ENCODE measurements at places on chromosomes 1 and 21.

DNA sequence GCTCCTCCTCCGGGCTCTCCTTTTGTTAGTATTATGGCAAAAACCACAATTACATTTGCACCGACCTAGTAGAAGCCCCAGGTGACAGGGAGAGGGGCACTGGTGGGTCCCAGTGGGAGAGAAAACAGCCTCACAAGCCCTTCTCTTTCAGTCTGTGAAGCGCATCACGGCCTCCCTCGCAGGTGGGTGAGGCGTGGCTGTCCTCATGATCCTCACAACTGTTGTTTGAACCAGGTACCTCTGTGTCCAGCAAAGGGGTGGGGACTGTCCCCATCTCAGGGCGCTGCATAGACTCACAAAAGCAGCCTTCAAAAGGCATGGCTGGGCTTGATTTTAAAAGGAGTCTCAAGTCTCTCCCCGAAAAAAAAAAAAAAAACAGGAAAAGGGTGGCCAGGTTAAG is 7.9 kb upstream of the C2CD2 start:
- DNase-seq: no peak

DNA sequence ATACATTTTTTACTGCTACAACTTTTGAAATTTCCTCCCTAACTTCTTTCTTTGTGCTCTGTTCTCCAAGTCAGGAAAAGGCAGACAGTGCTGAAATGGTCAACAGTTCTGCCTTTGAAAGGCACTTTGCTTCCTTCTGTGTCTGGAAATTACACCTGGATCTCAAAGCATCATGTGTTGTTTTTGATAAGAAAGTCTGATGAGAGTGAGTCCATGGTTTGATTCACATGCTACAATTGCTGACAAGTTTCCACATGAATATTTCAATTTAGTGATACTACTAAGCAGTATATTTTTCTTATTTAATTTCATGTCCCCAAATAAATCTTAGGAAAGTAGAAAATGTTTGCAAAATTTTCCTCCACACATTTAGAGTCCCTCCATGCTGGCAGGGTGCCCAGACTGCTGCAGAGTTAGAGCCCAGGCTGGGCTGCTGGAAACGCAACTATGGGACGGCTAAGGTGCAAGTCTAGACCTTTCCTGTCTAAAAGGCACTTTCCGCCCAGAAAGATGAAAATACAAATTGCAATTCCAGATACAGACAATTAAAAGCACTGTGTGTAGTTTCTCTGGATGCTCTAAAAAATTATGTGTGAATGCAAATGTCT is 96.6 kb upstream of the RUNX1 start:
- no peak for DNase-seq

- DNase-seq: no peak
Observed at GRCh38 chr1:116377541-116378529, 4.8 kb downstream of the ATP1A1 start.

GRCh38 chr1:182622901-182623528 is 18.8 kb upstream of the RGS16 start:
- no peak for DNase-seq

DNA sequence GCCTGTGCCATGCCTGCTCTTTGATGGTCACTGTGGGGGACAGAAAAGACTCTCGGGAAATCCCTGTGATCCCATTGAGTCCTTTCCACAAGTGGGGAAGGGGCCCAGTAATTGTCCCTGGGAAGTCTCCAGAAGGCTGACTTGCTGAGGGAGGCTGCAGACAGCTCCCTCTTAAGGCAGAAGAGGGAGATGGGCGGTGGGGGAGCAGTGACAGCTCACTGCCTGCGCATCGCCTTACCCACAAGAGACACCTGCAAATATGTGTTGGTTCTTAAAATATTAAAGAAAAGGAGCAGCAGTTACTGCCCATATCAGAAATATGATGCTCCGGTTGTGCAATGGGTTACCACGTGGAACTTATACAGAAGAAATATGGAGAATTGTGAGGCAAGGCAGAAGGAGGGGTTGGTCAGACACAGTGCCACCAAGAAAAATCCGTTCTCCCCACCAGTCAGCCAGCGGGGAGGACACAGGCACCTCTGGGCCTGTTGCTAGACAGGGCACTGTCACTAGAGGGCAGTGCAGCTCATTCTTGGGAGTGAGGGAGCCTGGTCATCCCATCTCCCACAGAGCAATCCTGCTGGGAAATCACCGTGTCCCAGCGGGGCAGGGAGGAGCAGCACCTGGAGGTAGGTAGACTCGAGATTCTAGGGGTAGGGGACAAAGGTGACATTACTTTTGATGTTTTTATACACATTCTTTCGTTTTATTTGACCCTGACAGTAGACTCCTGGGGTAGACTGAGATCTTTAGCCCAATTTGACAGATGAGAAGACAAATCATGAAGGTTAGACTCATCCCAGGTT is 6.9 kb upstream of the CAMK1G start:
- peak; percentile 38 for DNase-seq

- DNase-seq: no peak
Observed at GRCh38 chr1:44423591-44424537, 18.8 kb downstream of the RNF220 start.

DNA sequence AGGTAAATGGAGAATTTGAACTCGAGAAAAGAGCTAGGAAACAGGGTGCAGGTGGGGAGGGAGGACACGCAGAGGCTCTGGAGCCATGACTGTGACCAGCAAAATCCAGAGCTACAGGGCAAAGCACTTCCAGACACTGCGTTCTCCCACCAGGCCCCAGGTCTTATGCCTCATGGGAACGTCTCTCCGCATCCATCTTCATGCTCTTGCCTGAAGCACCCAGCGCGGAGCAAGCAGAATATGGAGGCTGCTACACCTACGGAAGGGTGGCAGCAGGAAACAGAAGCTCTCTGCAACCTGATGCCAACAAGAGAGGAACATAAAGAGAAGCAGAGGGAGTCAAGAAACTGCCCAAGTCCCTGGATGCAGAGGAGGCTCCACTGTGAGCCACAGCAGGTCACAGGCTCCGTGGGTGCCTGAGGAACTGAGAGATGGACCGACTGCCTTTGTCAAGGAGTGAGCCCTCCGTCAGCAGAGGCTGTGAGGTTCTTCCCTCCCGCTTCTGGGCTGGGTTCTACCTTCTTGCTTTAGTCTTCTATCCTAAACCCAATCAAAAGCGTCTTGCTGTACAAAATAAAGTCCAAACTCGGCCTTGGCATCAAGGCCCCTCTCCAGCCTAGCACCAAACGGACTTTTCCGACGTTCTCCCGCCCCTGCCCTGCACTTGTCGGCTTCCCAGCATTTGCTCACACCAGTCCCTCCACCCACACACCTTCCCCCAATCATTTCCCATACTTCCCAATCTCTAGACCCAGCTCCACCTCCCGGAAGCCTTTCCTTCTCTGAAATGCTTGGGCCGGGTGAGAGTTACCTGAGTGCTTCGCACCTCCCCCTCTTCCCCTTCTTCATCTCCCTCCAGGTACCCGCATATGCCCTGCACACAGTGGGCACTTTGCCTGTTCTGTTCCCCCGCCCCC is 930 bp downstream of the DHCR24 start:
- no peak for DNase-seq

- DNase-seq: no peak
Observed at GRCh38 chr1:118963456-118964430, 24.4 kb downstream of the TBX15 start.

DNA sequence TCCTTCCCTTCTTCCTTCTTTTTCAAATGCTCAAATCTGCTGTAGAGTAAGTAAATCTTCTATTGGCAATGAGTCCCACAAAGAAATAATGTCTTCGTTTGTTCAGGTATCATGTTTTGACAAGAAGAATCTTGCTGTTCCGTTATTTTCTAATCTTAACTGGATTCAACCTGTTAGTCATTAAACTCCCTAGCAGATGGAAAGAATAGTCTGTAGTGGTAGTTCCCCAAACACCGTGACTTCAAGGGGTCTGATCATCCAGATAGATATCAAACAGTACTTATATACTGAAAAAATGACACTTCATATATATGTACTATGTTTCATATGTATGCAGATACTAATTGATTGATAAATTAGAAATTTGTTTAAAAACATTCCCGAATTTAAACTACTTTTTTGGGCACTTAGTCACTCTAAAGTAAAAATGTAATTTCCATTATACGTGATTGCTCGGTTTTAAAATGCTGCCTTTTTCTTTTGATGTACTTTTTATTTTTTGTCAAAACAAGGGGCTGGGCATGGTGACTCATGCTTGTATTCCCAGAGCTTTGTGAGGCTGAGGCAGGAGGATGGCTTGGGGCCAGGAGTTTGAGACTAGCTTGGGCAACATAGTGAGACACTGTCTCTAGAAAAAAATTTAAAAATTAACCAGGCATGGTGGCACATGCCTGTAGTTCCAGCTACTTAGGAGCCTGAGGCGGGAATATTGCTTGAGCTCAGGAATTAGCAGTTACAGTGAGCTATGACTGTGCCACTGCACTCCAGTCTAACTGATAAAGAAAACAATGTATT is 335.7 kb upstream of the SNX7 start:
- no peak for DNase-seq

DNA sequence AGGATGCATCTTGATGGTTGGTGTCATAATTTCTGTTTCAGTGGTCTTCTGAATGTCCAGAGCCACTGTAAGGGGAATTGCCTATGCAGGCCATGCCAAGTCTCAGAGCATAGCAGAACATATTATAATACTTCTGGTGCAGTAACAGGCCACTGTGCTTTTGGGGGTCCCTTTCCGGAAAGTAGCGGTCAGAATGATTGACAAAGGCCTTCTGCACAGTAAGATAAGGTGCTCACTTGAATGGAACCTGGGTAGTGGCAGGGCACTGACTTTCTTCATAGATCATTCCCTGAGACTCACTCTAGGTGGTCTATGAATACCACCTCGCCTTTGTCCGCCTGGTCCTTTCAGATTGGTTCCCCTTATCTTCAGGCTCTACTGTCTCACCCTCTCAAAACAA is 28.9 kb downstream of the RWDD3 start:
- no peak for DNase-seq

- DNase-seq: no peak
Observed at GRCh38 chr1:30508175-30508448, 215.3 kb downstream of the MATN1 start.

- DNase-seq: no peak
Observed at GRCh38 chr21:25586791-25587190, 20.5 kb downstream of the MRPL39 start.

- DNase-seq: no peak
Observed at GRCh38 chr1:227127891-227128290, 187.8 kb downstream of the COQ8A start.

DNA sequence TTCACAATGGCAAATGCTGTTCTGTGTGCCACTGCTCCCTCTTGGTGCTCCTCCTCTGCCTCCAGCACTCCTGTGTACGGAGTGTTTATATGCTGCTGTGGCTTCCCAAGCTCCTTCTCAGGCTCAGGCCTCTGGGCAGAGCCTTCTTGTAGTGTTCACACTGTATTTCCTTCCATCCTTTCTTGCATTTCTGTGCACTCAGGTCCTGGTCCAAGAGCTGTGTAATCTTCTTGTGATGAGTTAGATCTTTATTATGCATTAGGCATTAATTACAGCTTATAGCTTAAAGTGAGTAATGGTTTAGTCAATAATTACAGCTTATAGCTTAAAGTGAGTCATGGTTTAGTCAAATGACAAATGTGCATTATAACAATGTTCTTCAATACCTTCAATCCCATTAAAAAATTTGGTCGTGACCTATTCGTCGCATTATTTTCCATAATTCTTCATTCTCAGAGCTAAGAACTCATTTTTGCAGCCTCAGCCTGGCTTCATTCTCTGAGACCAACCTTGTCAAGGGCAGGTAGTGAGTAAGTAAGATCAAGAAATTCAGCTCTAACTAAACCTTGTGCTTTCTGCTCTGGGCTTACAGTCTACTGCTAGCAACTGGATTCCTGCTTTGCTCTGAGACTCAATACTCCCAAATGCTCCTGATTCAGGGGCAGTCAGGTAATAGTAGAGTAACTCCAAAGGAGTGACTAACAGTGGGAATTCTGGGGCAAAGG is 154.5 kb upstream of the SPAG17 start:
- no peak for DNase-seq

Data from activated naive CD4-positive, alpha-beta T cell (primary cell).